ENCODE measurements at places on chromosomes 7 and 10.

DNA sequence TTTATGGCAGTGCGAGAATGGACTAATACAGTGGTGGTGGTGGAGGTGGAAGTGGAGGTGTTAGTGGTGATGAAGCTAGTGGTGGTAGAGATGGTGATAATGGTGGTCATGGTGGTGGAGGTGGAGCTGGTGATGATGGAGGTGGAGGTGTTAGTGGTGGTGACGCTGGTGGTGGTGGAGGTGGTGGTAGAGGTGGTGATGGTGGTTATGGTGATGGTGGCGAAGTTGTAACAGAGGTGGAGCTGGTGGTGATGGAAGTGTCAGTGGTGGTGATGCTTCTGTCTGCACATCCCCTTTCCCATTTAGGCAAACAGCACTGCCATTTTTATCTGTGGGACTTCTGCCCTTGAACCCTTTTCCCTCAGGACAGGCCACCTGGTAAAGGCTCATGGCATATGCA, 7.4 kb upstream of the PTPRN2 start:
- no peak for DNase-seq

GRCh38 chr7:130297628-130298543, 4.9 kb downstream of the CPA4 start:
- no peak for DNase-seq

DNA sequence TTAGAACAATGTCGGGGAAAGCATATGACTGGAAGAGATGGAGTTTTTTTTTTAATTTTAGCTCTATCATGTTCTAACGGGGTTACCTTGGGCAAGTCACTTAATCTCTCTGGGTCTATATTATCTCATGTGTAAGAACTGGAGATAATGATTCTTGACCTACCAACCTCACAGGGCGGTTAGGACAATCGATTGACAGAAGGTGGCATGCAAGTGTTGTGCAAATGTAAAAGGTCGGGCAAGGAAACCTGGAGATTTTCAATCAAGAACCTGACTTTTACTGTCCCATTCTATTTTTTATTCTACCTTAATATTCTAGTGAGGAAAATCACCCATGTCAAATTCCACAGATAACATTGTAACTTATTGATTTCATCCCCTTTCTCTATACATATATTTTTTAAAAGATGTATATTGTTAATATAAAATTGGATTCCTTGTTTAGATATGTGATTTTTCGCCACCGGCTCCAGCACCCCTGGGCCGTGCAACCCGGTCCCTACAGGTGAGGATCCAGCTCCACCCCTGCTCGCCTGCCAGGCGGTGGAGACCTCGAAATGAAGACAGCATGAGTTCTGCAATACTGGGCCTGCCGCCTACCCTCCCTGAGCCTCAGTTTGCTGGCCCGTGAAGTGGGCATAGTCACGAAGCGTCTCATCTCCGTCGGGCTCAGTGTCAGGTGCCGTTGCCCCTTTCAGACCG, 497.6 kb upstream of the PHF14 start:
- DNase-seq, result no peak

DNA sequence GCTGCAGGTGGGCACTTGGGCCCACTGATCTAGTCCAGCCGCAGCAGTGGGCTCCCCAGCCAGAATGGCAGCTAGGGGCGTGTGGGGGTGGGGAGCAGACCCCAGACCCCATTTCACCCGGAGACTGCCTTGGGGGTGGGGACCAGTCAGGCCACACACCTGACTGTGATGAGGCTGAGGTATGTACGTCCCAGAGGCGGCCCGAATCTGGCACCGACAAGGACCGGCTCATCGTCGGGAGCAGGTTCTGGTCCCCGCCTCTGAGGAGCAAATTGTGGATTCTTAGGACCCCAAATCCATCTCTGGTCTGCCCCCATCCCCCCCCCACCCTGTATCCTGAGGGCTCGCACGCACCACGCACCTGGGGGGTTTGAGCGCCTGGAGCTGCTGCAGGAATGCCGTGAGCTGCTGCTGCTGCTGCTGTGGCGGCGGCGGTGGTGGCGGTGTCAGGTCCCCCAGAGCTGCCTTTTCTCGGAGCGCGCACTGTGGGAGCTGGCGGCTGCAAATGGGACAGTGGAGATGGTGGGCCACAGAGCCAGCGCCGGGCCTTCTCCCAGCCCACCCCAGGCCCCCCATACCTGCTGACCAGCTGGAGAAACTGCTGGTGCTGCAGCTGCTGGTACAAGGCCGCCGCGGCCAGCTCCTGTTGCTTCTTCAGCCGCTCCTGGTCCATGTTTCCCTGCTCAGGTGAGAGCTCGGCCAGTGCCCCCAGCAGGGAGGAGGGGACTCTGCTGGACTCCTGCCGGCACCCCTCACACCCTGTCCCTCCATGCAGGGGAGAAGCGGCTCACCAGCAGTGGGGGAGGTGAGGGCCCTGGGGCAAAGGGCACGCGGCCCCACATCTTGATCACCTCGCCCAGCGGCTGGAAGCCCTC, 10.2 kb downstream of the GIGYF1 start:
- no peak for DNase-seq

GRCh38 chr7:119684763-119685162, 588.2 kb upstream of the KCND2 start:
- DNase-seq, result no peak

- no peak for DNase-seq
Measured at GRCh38 chr7:53437336-53437735, 401.9 kb downstream of the POM121L12 start.

DNA sequence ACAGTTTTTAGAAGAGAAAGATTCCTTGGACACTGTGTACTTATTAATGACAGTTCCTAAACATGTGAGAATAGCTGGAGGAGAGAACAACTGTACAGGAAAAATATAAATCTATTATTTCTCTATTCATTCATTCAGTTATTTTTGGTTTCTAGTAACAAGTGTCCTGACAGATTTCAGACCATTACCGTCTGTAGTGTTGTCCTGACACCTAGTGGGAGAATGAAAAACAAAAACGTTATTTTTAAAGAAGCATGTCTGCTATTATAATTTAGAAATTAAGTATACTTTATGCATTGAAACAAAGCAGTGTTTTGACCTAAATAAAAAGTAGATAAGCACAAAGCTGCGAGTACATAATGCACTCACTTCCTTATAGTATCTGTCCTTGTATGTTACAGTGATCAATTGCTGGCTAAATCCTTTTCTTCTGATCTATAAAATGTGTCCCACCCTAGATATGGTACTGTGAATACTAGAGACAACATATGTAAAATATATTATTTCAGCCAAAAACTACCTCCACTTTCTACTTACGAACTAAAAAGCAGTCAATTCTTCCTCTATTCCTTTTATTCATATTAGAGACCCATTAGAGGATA, 575.6 kb downstream of the ARL4A start:
- DNase-seq, result no peak

All from NK-92 treated with Interleukin-12 subunit alpha and Interleukin-12 subunit beta, amount 100 ng/mL, for 24 hours (cell line).